ENCODE measurements at places on chromosomes 16 and 17. TPM values are rescaled to one million over a fixed set of nuclear protein-coding genes. Genes with fewer than 3 reads are reported as not detected.
A peak's percentile ranks its signal among the peaks of the same experiment; 100 is the strongest.

- H3K4me3 ChIP-seq: no peak overlapping the region
- no peak for DNase-seq
Measured at GRCh38 chr17:34673995-34674890, 94.9 kb downstream of the TMEM132E start.

- H3K36me3 ChIP-seq: no peaks in the 10 kb centered on the region
- no peak for DNase-seq
- peaks cover 6% of the 10 kb centered on the region for H3K27me3 ChIP-seq
- no peaks in the 10 kb centered on the region for H3K4me1 ChIP-seq
Measured at GRCh38 chr16:88550246-88550661, 19.9 kb upstream of the ZC3H18 start.

GRCh38 chr16:23131931-23132621 lies 17.2 kb downstream of the USP31 start:
- H3K27me3 ChIP-seq: no peaks in the 10 kb centered on the region
- H3K36me3 ChIP-seq: no peaks in the 10 kb centered on the region
- H3K27ac ChIP-seq: peak overlapping the region; percentile 45

DNA sequence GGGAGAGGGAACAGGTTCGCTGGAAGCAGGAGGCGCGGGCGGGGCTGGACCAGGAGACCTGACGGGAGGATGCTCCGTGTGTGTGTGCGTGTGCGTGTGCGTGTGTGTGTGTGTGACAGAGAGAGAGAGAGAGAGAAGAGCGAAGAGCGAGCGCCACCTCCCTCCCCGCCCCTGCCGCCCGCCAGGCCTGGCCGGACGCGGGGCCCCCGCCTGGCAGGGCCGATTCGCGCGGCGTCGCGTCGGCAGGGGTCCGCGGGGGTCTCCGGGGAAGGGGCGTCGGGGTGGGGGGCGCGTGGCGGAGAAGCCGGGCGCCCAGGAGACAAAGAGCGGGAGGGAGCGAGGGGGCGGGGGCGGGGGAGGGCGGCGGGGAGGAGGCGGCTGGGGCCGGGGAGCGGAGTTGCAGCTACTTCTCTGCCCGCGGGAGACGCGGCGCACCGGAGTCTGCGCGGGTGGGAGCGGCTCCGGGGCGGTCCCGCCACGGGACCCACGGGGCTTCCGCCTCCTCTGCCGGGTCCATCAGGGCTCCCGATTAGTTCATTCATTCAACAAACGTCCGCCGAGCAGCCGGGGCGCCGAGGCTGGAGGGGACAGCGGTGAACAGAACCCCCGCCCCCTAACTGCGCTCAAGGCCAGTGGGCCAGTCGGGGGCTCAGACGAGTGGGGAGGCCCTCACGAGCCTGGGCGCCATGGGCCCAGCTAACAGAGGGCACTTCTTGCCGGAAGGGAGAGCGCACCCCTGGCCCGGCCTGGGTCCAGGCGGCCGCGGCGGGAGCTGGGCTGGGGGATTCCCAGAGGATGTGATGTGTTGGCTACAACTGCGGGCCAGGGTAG lies at the start of gene SAMD14:
Gene SAMD14 (minus strand): TSS at position 433 of the 831 bp plus-strand sequence. CDS start 5,201 bp downstream, outside the sequence.
- no peaks in the 10 kb centered on the region for H3K36me3 ChIP-seq
- H3K27ac ChIP-seq: peak within 1 kb of the TSS; percentile 65
- H3K27me3 ChIP-seq: peaks cover 3% of the 10 kb centered on the region

- H3K4me3 ChIP-seq: no peak overlapping the region
- DNase-seq: peak; percentile 33
- no peak overlapping the region for H3K27ac ChIP-seq
- no peaks in the 10 kb centered on the region for H3K36me3 ChIP-seq
- H3K4me1 ChIP-seq: no peaks in the 10 kb centered on the region
Measured at GRCh38 chr17:64736804-64737492, 74.8 kb upstream of the SMURF2 start.

DNA sequence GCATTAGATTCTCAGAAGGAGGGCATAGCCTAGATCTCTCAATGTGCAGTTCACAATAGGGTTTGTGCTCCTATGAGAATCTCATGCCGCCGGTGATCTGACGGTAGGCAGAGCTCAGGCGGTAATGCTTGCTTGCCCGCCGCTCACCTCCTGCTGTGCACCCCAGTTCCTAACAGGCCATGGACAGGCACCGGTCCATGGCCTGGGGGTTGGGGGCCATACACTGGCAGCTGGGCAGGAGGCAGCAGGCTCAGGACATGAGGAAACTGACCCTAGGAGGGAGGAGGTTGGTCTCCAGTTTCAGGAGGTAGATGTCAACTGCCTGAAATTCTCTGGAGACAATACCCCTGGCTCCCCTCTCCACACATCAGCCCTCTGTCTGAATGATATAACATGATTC lies 245.0 kb upstream of the CACNG5 start:
- no peak for DNase-seq
- no peaks in the 10 kb centered on the region for H3K4me1 ChIP-seq
- no peak overlapping the region for H3K27ac ChIP-seq
- H3K4me3 ChIP-seq: no peak overlapping the region

DNA sequence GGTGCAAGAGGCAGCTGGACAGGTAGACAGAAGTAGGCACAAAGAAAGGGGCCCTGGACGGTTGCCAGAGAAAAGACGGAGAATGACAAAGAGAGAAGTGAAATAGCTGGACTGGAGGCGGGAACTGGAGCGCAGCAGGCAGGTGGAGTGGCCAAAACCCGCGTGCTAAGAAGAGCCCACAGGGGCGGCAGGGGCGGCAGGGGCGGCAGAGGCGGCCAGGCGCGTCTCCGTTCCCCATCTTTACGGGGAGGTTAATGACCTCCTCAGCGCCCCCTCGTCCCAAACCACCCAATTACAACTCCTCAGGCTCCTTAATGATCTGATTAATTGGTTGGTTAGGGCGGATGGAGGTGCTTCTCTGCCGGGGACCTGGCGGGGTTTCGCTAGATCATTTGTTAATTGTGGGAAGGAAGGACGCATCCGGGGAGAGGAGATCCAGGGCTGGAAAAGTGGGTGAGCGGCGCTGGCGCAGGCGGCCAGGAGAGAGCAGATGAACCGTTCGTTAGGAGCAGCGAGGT lies 15.4 kb upstream of the HOXB9 start:
- H3K27ac ChIP-seq: no peak overlapping the region
- H3K27me3 ChIP-seq: peaks cover 100% of the 10 kb centered on the region
- H3K4me1 ChIP-seq: no peaks in the 10 kb centered on the region
- no peak overlapping the region for H3K4me3 ChIP-seq
- no peak for DNase-seq

- H3K36me3 ChIP-seq: no peaks in the 10 kb centered on the region
- no peaks in the 10 kb centered on the region for H3K27me3 ChIP-seq
- peaks cover 54% of the 10 kb centered on the region for H3K4me1 ChIP-seq
- H3K4me3 ChIP-seq: no peak overlapping the region
Measured at GRCh38 chr16:11791144-11791828, 5.8 kb downstream of the ZC3H7A start.

- H3K27ac ChIP-seq: peak overlapping the region; percentile 90
- no peaks in the 10 kb centered on the region for H3K27me3 ChIP-seq
- H3K36me3 ChIP-seq: no peaks in the 10 kb centered on the region
- H3K4me1 ChIP-seq: no peaks in the 10 kb centered on the region
- DNase-seq: no peak
Measured at GRCh38 chr16:46828943-46829342, 2.0 kb downstream of the C16orf87 start.

GRCh38 chr17:14058051-14058450 lies 11.3 kb upstream of the COX10 start:
- no peaks in the 10 kb centered on the region for H3K4me1 ChIP-seq
- no peak overlapping the region for H3K4me3 ChIP-seq
- H3K27me3 ChIP-seq: no peaks in the 10 kb centered on the region
- H3K27ac ChIP-seq: no peak overlapping the region
- DNase-seq: no peak

- no peak for DNase-seq
- peaks cover 17% of the 10 kb centered on the region for H3K4me1 ChIP-seq
- peak overlapping the region; percentile 44 for H3K27ac ChIP-seq
- H3K27me3 ChIP-seq: no peaks in the 10 kb centered on the region
- peaks cover 4% of the 10 kb centered on the region for H3K36me3 ChIP-seq
Measured at GRCh38 chr16:72952811-72953271, 95.1 kb downstream of the ZFHX3 start.

DNA sequence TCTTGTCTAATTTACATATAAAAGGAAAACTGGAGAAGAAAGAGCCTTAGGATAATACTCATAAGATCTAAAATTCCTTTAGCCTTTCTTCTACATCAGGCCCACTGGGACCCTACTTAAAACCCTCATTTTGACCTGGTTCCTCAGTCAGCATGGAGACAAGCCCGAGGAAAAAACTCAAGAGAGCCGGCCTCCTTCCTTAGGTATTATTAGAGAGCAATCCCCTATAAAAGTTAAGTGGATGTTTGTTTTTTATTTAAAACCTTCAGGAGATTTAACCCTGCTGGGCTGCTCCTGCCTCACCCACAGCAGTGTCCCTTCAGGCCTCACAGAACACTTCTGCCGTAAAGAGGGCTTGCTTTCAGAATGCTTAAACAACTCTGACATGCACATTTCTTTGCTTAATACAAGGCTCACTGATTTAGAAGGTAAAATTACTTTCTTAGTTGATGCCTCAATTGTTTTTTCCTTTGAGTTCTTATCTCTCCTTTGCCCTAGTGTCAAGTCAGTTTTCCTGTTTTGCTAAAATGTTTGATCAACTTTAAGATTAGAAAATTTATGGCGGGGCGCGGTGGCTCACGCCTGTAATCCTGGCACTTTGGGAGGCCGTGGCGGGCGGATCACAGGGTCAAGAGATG lies 145.6 kb upstream of the TBX2 start:
- DNase-seq: no peak
- H3K4me3 ChIP-seq: no peak overlapping the region
- no peaks in the 10 kb centered on the region for H3K36me3 ChIP-seq
- H3K4me1 ChIP-seq: peaks cover 50% of the 10 kb centered on the region
- H3K27me3 ChIP-seq: no peaks in the 10 kb centered on the region
- peak overlapping the region; percentile 78 for H3K27ac ChIP-seq

- H3K36me3 ChIP-seq: no peaks in the 10 kb centered on the region
- H3K27ac ChIP-seq: no peak overlapping the region
- no peak overlapping the region for H3K4me3 ChIP-seq
- DNase-seq: no peak
- no peaks in the 10 kb centered on the region for H3K27me3 ChIP-seq
Measured at GRCh38 chr16:7546948-7547347, 214.3 kb downstream of the RBFOX1 start.

The AGRP gene
- 1.9 TPM for total RNA-seq

The NFATC3 gene
- total RNA-seq: 35.9 TPM

The KRT24 gene
- total RNA-seq: 0.92 TPM
